NCI-H2029 treated with DMSO at 0.1 percent for 48 hours (cell line): ENCODE measurements at places on chromosomes 5 and 9.

DNA sequence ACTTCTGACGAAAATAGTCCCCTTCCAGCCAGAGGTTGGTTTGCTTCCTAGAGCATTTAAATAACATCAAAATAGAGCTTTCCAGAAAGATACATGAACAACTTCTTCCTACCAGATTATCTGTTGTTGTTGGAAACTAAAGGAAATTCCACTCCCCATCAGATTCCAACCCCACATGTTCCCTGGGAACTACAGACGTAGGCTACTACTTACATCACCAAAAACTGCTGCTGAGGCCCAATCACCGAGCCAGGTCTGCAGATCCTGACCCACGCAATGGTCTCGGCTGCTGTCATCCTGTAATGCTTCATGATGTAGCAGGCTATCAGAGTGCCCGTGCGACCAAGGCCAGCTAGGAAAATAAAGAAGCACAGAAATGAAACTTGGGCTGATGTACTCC lies 73.4 kb downstream of the HABP4 start:
- DNase-seq, result no peak

DNA sequence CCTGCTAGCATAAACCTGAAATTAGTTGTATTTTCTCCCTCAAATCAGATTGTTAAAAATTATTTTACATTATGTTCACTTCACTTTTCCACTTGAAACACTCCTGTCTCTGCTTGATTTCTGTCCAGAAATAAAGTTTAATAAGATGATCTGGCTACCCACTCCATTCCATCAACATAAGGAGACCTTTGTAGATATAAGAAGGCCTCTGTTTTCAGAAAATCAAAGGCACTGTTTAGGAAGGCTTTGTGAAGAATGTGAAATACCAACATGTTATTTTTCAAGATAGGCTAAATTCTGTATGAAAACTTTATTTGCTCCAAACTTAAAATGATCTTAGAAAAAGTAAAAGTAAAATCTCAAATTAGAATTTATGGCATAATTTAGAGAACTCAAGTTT lies 15.1 kb downstream of the RHOBTB3 start:
- DNase-seq, result no peak

- no peak for DNase-seq
These were observed 67.6 kb upstream of the RASEF start for GRCh38 chr9:83130541-83130940.

GRCh38 chr9:33377089-33377715 lies 25.2 kb downstream of the AQP7 start:
- no peak for DNase-seq

- DNase-seq, result no peak
These were observed 3.3 kb downstream of the TMEM268 start for GRCh38 chr9:114614373-114614772.

DNA sequence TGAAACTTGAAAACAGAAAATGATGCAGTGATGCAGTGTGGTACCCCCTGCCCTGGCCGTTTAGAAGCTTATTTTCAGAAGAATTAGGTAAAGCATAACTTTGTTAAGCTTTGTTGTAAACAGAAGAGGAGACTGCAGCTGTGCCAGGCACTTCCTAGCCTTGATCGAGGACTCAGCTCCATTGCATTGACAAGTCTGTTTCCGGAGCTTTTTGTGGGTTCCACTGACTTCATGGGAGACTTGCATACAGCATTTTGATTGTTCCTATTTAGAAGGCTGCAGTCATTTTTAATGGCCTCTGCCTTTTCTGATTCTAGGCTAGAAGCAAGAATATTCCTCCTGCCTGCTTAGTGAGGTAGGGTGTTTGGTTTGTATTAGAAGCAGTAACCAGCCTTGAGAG lies 12.3 kb downstream of the MVB12B start:
- DNase-seq, result no peak

GRCh38 chr5:108655750-108656450 lies 91.8 kb upstream of the FER start:
- DNase-seq, result no peak

DNA sequence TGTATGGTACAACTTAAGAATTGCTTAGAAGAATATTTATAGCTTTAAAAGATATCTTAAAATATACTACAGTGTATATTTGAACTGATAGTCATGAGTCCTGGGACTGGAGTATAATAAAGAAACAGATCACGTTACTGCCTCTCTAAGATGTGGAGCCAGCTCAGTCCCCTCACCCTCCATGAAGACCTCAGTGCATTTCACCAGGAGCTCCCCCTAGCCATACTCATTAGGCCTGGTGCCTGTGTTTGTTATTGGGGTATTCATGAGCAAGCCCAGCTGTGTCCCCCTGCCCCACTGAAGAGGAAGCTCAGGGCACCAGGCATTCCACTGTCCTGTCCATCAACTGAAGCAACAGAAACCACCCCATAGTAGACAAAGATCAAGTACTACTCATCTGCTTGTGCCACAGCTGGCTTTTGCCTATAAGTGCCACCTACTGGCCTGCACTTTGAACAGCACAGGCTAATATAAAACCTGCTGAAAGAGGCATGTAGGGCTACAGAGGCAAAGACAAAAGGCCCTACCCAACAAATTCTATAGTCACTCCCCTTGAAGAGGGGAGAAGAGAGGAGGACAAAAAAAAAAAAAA lies 850.2 kb upstream of the NUDT12 start:
- DNase-seq, result peak; percentile 1

GRCh38 chr5:162487528-162488525 lies 420.3 kb downstream of the GABRG2 start:
- no peak for DNase-seq

- no peak for DNase-seq
These were observed 275.8 kb upstream of the IRX2 start for GRCh38 chr5:3027185-3027865.

DNA sequence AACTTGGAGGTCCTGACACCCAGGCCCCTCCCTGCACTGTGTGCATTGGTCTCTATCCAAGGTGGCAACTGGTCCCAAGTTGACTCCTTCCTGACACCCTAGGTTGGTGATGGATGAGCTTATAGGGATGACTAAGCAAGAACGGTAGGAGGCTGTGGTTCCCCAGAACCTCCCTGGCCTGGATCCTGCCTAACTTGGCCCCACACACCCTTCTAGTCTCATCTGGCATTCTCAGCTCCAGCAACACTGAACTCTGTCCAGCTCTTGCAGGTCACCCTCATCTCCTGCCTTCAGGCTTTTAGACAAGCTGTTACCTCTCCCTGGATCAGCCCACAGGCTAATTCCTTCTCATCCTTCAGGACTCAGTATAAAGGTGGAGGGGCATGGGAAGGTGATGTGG lies 16.5 kb downstream of the AQP3 start:
- DNase-seq, result no peak

DNA sequence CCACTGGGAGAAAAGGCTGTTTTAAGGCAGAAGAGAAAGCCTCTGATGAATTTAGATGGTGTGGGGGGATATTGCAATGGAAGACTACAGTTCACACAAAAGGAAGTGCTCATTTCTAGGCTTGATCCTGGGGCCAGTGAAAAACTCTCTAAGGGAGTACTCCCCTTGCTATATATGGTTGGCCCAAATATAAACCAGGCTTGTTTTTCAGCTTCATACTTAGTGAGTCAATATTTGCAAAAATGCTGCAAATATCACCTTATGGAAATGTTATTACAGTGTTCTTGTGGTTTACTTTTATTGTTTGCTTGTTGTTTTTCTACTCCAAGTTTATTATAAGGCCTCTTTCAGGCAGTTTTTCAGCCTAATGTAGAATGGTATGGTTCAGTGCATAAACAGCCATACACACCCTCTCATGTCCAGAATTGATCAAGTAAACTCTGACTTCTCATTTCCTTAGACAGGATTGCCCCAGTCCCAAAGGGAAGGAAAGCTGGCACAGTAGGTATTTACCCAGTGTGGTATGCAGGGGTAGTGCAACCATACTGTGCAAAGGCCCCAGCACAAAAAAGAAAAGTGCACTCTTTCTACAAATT lies 115.1 kb downstream of the FEM1C start:
- no peak for DNase-seq

- no peak for DNase-seq
These were observed 35.8 kb downstream of the USP20 start for GRCh38 chr9:129871046-129871445.

DNA sequence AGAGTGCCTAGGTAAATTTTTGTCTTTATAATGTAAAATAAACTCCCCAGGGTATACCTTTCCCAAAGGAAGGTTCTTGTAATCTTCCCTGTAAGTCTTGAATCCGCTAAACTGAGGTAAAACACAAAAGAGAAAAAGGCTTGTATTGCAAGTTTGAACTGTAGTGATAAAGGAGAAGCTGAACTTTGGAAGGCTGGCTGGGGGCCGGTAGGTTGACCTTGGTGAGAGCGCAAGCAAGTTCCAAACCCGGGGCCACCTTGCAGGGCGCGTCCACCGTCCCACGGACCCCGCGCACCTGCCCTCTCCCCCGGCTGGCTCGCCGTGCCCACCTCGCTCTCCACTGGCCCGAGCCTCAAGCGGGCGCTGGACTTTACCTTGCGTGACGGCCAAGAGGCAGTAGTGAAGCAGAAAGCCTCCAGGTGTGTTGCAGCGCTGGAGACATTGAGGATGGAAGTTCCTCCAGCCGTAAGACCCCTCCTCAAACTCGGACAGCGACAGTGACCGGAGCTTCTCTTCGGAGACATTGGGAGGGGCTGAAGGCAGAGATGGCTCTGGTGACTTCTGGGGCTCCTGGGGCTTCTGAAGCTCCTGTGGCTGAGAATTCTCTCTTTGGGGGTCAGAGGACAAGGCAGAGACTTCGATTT lies 428 bp downstream of the SLCO4C1 start:
- DNase-seq, result no peak

DNA sequence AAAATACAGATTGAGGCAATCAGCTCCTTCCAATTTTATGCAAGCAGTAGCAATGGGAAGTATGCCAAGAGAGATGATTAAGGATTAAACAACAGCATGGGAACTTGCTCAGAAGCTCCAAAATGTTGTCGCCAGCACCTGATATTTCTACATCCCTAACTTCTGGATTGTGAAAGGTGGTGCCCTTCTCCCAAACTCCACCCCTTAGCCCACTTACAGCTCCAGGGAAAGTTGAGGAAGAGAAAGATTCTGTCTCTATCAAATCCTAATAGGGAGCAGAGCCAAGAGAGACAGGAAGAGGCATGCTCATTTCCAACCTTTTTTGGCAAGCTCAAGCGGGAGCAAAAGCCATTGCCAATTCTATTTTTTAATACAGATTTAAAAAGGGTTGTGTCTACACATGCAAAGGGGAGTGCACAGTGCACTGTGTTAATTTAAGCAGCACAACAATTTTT lies 92.4 kb upstream of the NR3C1 start:
- DNase-seq, result peak; percentile 32

DNA sequence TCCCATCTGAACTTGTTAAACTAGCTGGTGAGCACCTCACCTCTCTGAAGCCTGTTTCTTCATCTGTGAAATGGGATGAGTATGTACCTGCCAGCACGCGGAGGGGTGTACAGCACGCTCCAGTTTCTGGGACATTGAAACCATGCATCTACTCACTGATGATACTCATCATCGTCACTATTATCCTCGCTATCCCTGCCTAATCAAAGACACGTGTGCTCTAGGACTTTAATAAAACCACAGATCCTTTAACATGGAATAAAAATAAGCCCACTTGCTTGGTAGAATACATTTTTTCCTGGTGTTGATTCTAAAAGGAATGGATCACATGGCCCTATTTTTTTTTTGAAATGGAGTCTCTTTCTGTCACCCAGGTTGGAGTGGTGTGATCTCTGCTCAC lies 37.3 kb upstream of the POMT1 start:
- no peak for DNase-seq
